Heart left ventricle (tissue), 16 donors: ENCODE measurements at places on chromosomes 2 and 18. TPM values are rescaled to one million over a fixed set of nuclear protein-coding genes. Genes with fewer than 3 reads are reported as not detected.

The KIF5C gene
- 0.23 TPM for polyA plus RNA-seq

The FBXO36 gene
- 0.23 TPM for polyA plus RNA-seq

The CNPPD1 gene
- polyA plus RNA-seq: 118 TPM

The APLF gene
- polyA plus RNA-seq: 0.64 TPM

The SLC9A4 gene
- polyA plus RNA-seq: not detected

The ARHGEF4 gene
- 2.1 TPM for polyA plus RNA-seq

The UGT1A4 gene
- not detected for polyA plus RNA-seq

The WDR12 gene
- polyA plus RNA-seq: 17.3 TPM

The CCDC150 gene
- 0.42 TPM for polyA plus RNA-seq

The REV1 gene
- 18.0 TPM for polyA plus RNA-seq

The SERPINB12 gene
- not detected for polyA plus RNA-seq

The FTCDNL1 gene
- polyA plus RNA-seq: 0.75 TPM

The AMER3 gene
- polyA plus RNA-seq: not detected

The ALPP gene
- polyA plus RNA-seq: not detected

The ABCB6 gene
- polyA plus RNA-seq: 25.3 TPM

The LINC00305 gene
- not detected for polyA plus RNA-seq

The CFC1 gene
- polyA plus RNA-seq: not detected

The FASTKD2 gene
- polyA plus RNA-seq: 10.9 TPM

The MAPRE2 gene
- polyA plus RNA-seq: 36.4 TPM

The SRD5A2 gene
- not detected for polyA plus RNA-seq

The ACVR1C gene
- polyA plus RNA-seq: 0.21 TPM

The GALNT3 gene
- polyA plus RNA-seq: 0.08 TPM

The CREG2 gene
- polyA plus RNA-seq: not detected

The TUBA3E gene
- polyA plus RNA-seq: 325 TPM

The TMEM247 gene
- polyA plus RNA-seq: not detected

The L3MBTL4 gene
- 0.79 TPM for polyA plus RNA-seq
